ENCODE measurements at places on chromosomes 5 and 9.

GRCh38 chr5:173720286-173720952 lies 104.0 kb upstream of the BOD1 start:
- DNase-seq: no peak

GRCh38 chr9:110731437-110732028 lies 62.9 kb downstream of the MUSK start:
- no peak for DNase-seq

- DNase-seq: no peak
Measured at GRCh38 chr9:113640418-113640817, 176.9 kb downstream of the RGS3 start.

GRCh38 chr5:133289686-133290367 lies 238.0 kb downstream of the HSPA4 start:
- no peak for DNase-seq

- no peak for DNase-seq
Measured at GRCh38 chr5:56386046-56386445, 152.9 kb upstream of the ANKRD55 start.

GRCh38 chr5:38518341-38518740 lies 38.1 kb downstream of the LIFR start:
- DNase-seq: no peak

DNA sequence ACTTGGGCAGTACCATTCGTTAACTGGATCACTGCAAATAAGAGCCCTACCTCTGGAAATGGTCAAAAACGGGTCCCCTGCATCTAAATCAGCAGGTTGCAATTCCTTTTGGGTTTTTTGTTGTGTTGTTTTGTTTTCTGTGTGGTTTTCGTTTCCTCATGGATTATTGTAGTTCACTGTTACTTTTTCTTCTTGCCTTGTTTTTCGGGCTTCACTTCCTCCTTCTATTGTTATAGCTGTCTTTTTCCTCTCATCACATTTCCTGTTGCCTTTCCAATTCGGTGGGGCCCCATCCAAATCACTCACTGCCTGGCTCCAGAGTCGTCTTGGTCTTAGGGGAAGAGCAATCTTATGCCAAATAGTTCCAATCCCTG lies 8.7 kb upstream of the SSBP2 start:
- DNase-seq: no peak

- DNase-seq: peak; percentile 9
Measured at GRCh38 chr5:141814064-141814964, 63.9 kb downstream of the PCDH1 start.

DNA sequence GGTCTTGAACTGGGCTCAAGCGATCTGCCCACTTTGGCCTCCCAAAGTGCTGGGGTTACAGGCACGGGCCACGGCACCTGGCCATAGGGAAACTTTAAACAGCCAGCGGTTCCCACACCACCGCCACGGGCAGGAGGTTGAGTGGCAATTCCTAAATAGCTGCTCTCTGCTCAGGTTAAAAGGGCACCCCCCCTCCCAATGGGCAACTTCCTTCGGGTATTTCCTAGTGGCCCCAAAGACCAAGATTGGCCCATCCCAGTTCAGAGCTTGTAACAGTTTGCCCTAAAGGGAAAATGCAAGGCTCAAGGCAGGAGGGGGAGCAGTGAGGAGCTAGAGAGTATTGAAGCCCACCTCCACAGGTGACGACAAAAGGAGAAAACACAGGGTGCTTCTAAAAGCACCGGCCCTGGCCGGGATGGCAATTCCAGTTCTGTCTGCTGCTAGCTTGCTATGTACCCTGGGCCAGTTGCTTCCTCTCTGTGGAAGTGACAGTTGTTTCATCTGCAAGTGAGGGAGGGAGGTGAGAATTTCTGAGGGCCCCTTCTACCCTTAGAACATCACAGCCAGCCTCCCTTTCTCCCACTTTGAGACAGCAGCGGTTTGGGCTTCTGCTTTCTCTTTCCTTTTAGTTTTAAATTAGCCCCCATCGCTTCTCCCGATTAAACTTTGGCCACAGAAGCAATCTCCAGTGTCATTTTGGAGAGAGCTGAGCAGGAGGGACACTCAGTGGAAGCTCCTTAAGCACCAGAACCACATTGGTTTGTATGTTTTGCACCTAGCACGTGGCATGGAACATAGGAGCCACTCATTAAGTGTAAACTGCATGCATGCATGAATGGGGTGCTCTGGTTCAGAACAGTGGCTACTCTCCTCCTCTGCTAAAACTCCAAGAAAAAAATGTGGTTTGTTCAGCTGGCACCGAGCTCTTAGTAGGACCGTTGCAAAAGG lies 17.3 kb upstream of the TNIP1 start:
- DNase-seq: no peak

DNA sequence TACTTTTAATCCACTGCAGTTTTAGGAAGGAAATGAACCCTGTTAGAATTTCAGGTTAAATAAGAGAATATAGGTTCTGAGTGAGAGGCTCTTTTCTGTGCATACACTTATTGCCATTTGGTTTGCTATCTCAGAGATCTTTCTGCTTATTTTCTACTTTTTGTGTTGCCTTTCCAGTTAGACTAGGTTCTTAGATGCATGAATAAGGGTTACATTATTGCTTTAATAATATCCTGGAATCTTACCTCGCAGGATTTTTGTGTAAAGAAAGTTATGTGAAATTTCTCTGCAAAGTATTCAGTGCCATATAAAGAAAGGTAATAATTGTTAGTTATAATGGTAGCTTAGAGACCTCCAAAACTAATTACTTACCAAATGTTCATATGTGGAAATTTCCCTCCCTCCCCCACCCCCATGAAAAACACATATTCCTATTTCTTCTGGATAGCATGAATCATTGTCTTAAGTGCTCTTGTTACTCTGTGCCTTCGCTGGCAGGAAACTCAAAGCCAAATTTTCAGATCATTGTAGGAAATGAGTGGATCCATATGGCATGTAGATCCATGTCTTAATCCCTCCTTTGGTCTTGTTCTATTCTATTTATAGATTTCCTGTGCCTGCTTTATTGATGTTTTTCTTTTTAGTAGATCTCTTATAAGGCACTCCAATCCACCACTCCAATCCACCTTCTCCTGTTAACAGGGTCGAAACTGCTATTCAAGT lies 2.7 kb upstream of the APBA1 start:
- no peak for DNase-seq

- DNase-seq: no peak
Measured at GRCh38 chr5:103943230-103943629, 380.6 kb upstream of the NUDT12 start.

- peak; percentile 81 for DNase-seq
Measured at GRCh38 chr9:137095664-137096517, 9.1 kb downstream of the MAN1B1 start.

DNA sequence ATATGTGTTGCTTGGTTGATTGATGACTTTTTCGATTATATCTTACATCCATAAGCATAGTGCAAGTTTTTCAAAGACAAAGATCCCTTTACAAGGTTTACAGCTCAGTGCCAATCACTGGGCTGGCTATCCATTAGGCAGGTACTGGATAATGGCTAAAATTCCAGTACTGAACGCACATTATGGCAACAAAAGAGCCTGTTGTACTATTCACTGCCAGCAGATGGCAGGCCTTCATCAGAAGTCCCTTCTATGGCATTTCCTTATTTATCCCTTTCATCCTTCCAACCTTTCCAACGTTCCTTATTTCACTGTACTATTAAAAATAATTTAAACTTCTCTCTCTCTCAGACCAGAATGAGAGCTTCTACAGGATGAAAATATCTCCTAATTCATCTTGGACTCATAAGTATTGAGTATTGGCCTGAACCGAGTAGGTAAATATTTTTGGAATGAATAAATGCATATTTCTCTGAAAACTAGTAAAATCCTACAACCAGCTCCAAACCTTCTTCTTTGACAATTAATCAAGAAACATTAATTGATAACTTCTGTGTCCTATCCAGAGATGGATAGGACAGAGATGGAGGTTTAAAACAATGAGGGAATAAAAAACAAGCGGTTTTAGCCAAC lies 6.7 kb upstream of the WNT8A start:
- peak; percentile 33 for DNase-seq

DNA sequence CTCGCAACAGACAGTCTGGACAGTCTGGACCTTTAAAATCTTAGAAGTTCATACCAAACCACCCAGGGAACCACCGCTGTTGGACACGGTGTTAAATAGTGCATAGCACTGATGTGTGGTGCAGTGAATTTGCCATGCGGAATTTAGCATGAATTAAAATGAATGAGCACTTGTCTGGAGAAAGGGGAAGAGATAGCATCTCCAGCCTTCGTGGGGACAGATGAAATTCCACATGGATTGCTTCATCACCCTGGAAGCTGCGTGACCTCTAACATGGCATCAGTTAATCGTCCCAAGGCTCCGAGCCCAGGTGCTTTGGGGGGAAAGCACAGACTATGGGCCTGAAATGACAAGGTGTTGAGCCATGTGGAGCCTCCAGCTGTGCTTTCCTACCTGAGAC lies 91.4 kb downstream of the ADAMTS16 start:
- DNase-seq: no peak

GRCh38 chr5:103889500-103890209 lies 327.1 kb upstream of the NUDT12 start:
- DNase-seq: no peak

DNA sequence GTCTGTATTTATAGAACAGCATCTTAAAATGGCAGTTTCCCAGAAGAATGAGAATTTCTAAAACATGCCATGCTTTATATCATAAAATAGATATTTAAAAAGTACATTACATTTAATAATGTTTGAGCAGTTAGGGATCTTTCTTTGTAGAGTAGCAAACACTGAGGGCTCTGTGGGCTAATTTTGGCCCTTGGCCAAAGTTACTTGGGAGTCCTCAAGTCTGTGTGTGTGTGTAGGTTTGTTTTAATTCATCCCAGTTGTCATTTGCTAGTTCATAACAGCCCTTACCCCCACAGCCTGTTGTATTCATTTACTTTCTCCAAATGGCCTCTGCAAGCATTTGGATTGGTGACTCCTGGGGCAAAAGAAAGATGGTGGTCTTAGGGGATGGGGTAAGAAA lies 576.4 kb upstream of the SGCD start:
- DNase-seq: no peak

GRCh38 chr5:77204967-77205366 lies 5.5 kb upstream of the PDE8B start:
- DNase-seq: no peak

DNA sequence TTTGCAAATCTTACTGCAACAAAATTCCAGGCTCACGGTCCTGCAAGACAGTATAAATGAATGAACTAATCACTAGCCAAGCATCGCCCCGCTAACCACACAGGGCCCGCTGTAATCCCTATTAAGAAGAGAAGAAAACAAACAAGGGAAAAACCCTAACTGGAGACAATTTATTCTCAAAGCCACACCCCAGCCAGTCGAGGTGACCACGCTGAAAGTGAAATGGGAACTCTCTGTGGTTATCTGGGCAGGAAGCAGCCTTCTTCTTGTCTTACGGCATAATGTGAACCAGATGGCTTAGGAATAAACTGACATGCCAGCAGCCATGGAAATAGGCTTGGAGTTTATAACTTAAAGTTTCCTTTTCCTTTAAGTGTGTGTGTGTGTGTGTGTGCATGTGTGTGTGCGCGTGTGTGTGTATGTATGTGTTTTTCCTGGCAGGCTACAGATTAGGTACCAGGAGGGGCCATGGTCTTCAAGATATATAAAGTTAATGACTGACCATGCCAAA lies 120.2 kb downstream of the SEMA6A start:
- no peak for DNase-seq

- no peak for DNase-seq
Measured at GRCh38 chr5:156006026-156006647, 320.8 kb upstream of the SGCD start.

DNA sequence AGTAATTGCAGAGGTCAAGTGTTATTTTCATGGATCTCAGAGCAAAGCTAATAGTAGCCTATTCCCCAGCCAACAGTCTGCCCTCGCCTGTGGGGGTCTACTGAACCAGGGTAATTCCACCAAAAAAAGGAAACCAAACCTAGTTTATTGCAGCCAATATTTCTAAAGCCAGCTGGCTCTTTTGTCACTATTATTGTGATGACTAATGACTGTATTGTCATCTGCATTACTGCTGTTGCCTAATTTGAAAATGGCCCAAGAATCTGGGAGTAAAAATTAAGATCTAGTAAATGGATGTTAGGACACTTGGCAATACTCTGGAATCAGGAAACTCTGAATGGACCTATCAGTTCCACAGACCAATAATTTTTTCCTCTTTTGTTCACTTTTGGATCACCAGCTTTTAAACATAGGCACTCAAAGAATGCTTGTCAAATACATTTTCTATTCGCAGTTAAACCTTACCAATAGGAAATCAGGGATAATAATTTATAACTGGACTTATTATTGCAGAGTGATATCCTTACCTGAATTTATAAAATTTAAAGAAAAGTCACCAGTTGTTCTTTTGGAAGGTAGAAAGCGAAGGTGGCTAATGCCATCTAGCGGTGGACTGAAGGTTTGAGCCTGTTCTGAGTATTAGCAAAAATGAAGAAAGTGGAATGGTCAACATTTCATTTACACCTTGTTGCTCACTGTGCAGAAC lies 69.2 kb downstream of the SYK start:
- DNase-seq: peak; percentile 34

DNA sequence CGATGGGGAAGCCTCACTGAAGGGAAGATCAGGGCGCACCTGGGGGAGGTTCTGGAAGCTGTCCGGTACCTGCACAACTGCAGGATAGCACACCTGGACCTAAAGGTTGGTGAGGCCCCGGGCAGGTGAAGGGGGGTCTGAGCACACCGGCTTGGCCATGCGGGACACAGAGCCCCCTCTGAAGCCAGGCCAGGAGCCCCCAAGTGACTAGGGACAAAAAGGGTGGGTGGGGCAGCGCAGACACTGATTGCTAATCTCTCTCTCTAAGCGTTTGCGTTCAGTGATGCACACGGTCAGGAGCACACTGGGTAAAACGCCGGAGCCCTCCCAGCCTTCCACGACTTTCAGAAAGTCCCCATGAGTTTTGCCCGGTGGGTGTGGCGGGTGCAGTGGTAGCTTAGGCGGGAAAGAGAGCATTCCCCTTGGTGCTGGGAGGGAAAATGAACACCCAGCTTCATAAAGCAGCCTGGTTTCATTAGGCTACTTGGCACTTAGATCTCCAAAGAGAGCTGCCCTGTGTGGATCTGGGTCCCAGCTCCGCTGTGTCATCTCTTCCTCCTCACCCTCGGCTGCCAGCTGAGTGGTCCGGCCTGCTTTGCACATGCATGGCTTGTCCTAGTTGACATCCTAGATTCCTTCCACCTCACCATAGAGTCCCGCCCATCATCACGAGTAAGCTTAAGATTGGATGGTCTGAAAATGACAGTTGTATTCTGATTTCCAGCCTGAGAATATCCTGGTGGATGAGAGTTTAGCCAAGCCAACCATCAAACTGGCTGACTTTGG lies 74.2 kb upstream of the OTULINL start:
- DNase-seq: no peak

- DNase-seq: no peak
Measured at GRCh38 chr5:37893434-37894134, 53.7 kb upstream of the GDNF start.

- no peak for DNase-seq
Measured at GRCh38 chr5:149278451-149279210, 7.0 kb downstream of the AFAP1L1 start.

All from activated CD4-positive, alpha-beta T cell treated with anti-CD3 and anti-CD28 coated beads, Interleukin-2, amount 50 U/mL, for 4 hours (primary cell).